Effector memory CD8-positive, alpha-beta T cell (primary cell): ENCODE measurements at places on chromosomes 7 and 10.

GRCh38 chr7:130458257-130458656 lies 17.4 kb upstream of the CEP41 start:
- no peak for DNase-seq

DNA sequence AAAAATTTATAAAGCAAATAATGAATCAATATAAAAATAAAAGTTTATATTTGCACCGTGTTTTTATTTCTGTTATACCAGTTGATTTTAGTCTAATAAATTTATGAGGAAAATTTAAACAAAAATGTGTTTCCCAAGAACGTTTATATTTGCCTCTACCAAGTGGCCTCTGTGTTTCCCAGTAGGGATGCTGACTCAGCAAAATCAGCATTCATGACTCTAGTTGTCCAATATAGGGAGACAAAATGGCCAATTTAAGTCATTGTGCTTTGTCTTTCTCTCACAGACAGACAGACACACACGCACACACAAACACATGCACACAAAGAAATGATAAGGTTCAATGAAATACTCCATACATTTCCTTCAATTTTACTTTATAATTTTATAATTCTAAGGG lies 942.5 kb upstream of the ZWINT start:
- DNase-seq: no peak

GRCh38 chr7:99331002-99331401 lies 5.3 kb downstream of the ARPC1A start:
- DNase-seq: no peak

DNA sequence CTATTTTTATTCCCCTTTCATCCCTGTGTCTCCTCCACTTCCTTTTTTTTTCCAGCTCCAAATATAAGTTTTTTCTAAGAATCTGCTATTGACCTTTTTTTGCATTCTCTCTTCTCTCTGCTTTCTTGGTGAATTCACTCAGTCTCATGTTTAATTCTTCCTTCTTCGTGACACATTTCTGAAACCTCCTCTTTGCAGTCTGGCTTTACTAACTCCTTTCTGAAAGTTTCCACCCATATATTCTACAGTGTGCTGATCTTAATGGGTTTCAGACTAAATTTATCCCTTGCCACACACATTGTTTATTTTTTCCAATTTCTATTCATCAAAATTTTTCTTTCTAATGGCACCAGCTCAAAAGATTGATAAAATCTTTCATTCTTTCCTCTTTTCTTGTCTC lies 47.8 kb upstream of the CALD1 start:
- no peak for DNase-seq

DNA sequence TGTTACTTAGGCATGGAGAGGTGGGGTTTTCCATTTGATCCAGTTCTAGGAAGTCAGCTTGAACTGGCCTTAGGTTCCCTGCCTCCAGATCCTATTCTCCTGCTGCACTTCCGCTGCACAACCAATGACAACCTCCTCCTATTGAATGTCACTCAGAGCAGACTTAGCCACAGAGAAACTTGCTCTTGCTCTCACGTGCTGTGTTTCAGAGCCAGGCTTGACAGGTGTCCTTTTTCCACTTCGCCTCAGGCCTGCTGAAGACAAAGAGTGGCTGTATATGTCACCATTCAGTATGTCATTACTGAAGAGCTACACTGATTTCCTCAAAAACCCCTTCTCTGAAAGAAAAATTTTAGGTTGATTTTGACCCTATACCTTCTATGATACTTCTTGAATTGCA lies 115.4 kb upstream of the ETV1 start:
- DNase-seq: no peak
